ENCODE measurements at places on chromosomes 16 and 17. TPM values are rescaled to one million over a fixed set of nuclear protein-coding genes. Genes with fewer than 3 reads are reported as not detected.

DNA sequence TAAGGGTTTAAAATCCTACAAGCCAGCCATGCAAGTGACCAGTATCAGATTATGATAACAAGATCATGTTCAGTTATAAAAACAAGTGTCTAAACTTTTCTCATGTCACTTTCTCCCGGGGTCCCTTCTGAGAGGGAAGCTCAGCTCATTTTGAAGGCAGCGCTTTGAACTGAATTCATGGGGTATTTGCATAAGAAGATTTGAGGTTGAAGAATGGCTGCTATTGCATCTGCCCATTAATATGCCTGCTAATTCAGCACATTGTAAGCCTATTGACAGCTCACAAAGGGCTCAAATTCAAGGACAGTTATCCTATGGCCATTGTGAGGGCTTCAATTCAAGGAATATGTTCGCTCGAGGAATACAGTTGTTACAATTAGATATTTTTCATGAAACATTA, 290.2 kb upstream of the IRX3 start:
- no peak for DNase-seq

DNA sequence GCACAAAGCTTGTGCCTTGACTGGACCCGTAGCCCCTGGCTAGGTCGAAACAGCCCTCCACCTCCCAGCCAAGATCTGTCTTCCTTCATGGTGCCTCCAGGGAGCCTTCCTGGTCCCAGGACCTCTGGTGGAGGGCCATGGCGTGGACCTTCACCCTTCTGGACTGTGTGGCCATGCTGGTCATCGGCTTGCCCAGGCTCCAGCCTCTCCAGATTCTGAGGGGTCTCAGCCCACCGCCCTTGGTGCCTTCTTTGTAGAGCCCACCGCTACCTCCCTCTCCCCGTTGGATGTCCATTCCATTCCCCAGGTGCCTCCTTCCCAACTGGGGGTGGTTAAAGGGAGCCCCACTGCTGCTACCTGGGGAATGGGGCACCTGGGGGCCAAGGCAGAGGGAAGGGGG, 3.5 kb downstream of the CTRL start:
- DNase-seq: no peak

KRTAP4-8 gene
- total RNA-seq: not detected

GRCh38 chr16:10922328-10923145, 19.7 kb downstream of the DEXI start:
- DNase-seq: peak; percentile 82

KRTAP9-8 gene
- not detected for total RNA-seq
